ENCODE measurements at places on chromosomes 1 and 21. TPM values are rescaled to one million over a fixed set of nuclear protein-coding genes. Genes with fewer than 3 reads are reported as not detected.

The MYOC gene
- 0.19 TPM for polyA plus RNA-seq

The CR1L gene
- 0.81 TPM for polyA plus RNA-seq

The IFNLR1 gene
- 4.2 TPM for polyA plus RNA-seq

The ILDR2 gene
- 15.3 TPM for polyA plus RNA-seq

The OLIG1 gene
- polyA plus RNA-seq: not detected

The LINGO4 gene
- 0.04 TPM for polyA plus RNA-seq

The LZIC gene
- 60.8 TPM for polyA plus RNA-seq

GRCh38 chr1:108533351-108534083 is 26.4 kb upstream of the EEIG2 start:
- DNase-seq: no peak

GRCh38 chr21:26136671-26137070 is 33.9 kb downstream of the APP start:
- no peak for DNase-seq

GRCh38 chr1:224989615-224990014 is 60.1 kb downstream of the DNAH14 start:
- no peak for DNase-seq

GRCh38 chr1:244962130-244962529 is 97.8 kb upstream of the HNRNPU start:
- no peak for DNase-seq

DNA sequence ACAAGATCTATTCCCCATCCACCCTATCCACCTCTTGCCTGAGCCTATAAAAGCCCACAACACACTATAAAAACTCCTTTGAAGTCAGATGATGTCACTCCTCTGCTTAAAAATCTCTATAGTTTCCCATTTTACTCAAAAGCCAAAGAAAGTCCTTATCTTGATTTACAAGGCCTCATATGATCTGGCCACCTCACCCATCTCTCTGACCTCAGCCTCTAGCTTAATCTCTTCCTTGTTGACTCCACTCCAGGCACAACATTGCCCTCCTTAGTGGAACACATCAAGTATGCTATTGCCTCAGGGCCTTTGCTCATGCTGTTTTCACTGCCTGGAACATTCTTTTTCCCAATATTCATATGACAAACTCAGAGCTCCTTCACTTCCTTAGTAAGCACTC is 33.3 kb downstream of the ZNF281 start:
- no peak for DNase-seq

GRCh38 chr21:43332861-43333297 is 94.1 kb downstream of the SIK1 start:
- no peak for DNase-seq

DNA sequence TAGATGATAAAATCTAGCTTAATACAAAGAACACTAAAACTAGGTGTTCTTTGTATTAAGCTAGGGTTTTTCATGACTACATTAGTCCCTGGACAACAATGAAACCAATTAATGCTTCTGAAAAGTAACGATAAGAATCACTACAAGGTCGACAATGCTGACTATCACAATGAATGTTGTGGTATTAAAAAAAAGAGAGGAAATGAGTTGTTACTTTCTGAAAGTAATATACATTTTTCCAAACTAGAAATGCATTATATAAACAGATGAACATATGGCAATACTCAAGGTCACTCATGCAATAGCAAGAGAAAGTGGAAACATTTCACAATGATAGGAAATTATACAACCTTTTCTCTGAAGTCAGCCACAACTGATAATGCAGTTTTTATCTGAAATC is 19.0 kb downstream of the DPH5 start:
- no peak for DNase-seq

- DNase-seq: no peak
Measured at GRCh38 chr1:209786146-209786545, 1.8 kb upstream of the C1orf74 start.

GRCh38 chr1:101217148-101217547 is 19.7 kb upstream of the S1PR1 start:
- no peak for DNase-seq

- no peak for DNase-seq
Measured at GRCh38 chr1:224044420-224044819, 69.5 kb upstream of the FBXO28 start.

- no peak for DNase-seq
Measured at GRCh38 chr1:153525088-153525728, 10.6 kb downstream of the S100A6 start.

GRCh38 chr1:241591317-241591716 is 48.9 kb downstream of the CHML start:
- DNase-seq: no peak

DNA sequence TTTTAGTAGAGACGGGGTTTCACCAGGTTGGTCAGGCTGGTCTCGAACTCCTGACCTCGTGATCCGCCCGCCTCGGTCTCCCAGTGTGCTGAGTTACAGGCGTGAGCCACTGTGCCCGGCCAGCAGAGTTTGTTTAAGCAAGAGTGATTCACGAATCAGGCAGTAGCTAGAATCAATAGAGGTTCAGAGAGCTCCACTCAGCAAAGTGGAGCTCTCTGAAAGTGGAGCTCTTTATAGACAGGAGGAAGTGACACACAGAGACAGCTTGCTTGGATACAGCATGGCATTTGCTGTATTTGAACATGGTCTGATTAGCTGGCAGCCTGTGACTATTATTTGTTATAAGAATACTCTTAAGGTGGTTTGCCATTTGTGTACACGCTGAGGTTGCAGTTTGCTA is 27.1 kb upstream of the CD34 start:
- DNase-seq: no peak
